ENCODE measurements at places on chromosomes 3 and 15.

- peaks cover 32% of the 10 kb centered on the region for H3K4me1 ChIP-seq
- H3K27me3 ChIP-seq: no peaks in the 10 kb centered on the region
- no peak overlapping the region for H3K4me3 ChIP-seq
- H3K27ac ChIP-seq: no peak overlapping the region
- no peak for DNase-seq
Observed at GRCh38 chr3:46113608-46114007, 86.3 kb upstream of the XCR1 start.

DNA sequence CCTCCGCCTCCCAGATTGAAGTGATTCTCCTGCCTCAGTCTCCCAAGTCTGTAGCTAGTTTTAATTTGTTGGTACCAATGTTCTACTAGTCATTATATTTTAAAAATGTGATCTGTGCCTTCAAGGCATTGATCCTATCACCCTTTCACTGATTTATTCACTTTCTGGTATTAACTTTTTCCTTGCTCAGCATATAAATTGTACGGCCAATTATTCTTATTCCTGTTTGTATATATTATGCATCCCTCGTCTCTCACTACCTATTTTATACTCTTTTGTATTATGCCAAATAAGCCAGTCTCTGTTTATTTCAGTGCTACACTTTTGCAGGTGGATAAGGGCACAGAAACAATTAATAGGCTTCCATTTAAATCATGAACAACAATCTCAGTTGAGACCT lies 620.2 kb upstream of the BCHE start:
- no peaks in the 10 kb centered on the region for H3K36me3 ChIP-seq
- DNase-seq: no peak
- no peaks in the 10 kb centered on the region for H3K4me1 ChIP-seq

GRCh38 chr3:55554634-55555425 lies 67.7 kb upstream of the WNT5A start:
- no peak for DNase-seq
- H3K36me3 ChIP-seq: no peaks in the 10 kb centered on the region
- H3K4me3 ChIP-seq: no peak overlapping the region

DNA sequence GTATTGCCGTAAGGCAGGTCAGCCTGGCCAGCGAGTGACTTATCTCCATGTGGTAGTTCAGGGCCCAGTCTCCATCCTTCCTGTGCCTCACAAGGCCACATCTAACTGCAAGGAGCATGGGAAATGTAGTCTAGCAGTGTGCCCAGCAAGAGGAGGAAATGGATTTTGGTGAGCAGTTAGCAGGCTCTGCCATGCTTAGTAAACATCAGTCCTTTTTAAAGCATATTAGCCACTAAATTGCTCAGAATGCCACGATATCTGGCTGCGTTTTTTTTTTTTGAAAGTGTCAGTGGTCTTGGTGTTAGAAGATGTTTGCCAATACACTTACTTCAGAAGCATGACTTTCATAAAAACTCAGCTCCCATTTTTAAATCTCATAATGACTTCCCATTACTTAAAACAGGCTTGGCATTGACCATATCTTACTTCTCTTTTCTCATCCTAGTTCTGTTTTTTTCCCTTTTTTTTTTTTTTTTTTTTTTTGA lies 470.2 kb upstream of the TPRG1 start:
- H3K36me3 ChIP-seq: no peaks in the 10 kb centered on the region
- H3K4me3 ChIP-seq: no peak overlapping the region
- DNase-seq: no peak
- no peaks in the 10 kb centered on the region for H3K27me3 ChIP-seq
- H3K4me1 ChIP-seq: peaks cover 3% of the 10 kb centered on the region
- H3K27ac ChIP-seq: no peak overlapping the region

GRCh38 chr15:34355241-34355640 lies 11.8 kb downstream of the LPCAT4 start:
- no peak overlapping the region for H3K4me3 ChIP-seq
- peaks cover 21% of the 10 kb centered on the region for H3K36me3 ChIP-seq
- H3K27me3 ChIP-seq: no peaks in the 10 kb centered on the region
- no peaks in the 10 kb centered on the region for H3K4me1 ChIP-seq
- no peak overlapping the region for H3K27ac ChIP-seq
- DNase-seq: no peak

DNA sequence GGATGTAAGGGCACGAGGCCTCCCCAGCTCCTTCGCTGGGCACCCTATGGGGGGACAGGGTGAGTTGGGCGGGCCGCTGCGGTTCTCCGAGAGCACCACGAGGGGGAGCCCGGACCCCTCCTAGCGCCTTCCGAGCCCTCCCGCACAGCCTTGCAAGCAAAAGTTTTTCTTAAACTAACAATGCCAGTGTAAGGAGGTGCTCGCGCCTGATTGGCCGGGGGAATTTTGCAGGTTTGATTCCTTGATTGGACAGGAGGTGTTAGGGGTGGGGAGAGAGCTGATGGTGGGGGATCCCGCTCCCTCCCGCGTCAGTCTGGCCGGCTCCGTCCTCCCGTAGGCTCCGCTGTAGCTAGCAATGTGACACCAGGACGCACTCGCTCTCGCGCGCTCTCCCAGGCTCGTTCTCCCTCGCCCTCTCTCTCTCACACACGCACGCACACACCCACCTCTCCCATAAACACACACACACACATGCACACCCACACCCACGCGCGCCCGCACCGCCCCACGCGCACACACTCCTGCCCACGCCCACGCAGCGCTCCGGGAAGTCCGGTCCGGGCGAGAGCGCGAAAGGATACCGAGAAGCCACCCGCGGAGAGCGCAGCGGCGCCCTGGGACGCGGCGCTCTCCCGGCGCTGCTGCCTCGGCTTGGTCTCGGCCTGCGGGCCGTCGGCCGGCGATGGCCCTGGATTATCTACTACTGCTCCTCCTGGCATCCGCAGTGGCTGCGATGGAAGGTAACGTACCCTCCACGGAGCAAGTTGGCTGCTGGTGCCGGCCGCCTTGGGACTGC lies at the start of gene EPHB1:
Gene EPHB1, plus strand, starts transcription at position 311 of the 796 bp plus-strand sequence.
- peaks cover 5% of the 10 kb centered on the region for H3K4me1 ChIP-seq
- H3K36me3 ChIP-seq: no peaks in the 10 kb centered on the region
- peak within 1 kb of the TSS; percentile 28 for H3K4me3 ChIP-seq
- H3K27me3 ChIP-seq: peaks cover 6% of the 10 kb centered on the region
- peak; percentile 51 for DNase-seq

GRCh38 chr3:197545101-197545500 lies 10.7 kb downstream of the BDH1 start:
- H3K27ac ChIP-seq: no peak overlapping the region
- H3K36me3 ChIP-seq: peaks cover 7% of the 10 kb centered on the region
- DNase-seq: no peak
- no peaks in the 10 kb centered on the region for H3K4me1 ChIP-seq
- no peaks in the 10 kb centered on the region for H3K27me3 ChIP-seq

All from natural killer cell (primary cell).